ENCODE measurements at places on chromosomes 5 and 9. TPM values are rescaled to one million over a fixed set of nuclear protein-coding genes. Genes with fewer than 3 reads are reported as not detected.

The PHF24 gene
- total RNA-seq, result not detected

The TSSK1B gene
- not detected for total RNA-seq

The EGR1 gene
- 11.5 TPM for total RNA-seq

The FAM151B gene
- total RNA-seq, result 2.9 TPM

The SOX30 gene
- not detected for total RNA-seq

The C1QTNF2 gene
- total RNA-seq, result 0.71 TPM

The HAVCR2 gene
- total RNA-seq, result not detected

The IRGM gene
- total RNA-seq, result not detected

The KIF12 gene
- total RNA-seq, result not detected

The SH2D3C gene
- total RNA-seq, result not detected

The IGIP gene
- 2.3 TPM for total RNA-seq

The FBP2 gene
- 0.29 TPM for total RNA-seq

The UGT3A1 gene
- not detected for total RNA-seq

The FAM200C gene
- total RNA-seq, result 2.6 TPM

The SPINK6 gene
- total RNA-seq, result 1.1 TPM

The CCNJL gene
- not detected for total RNA-seq

The KIAA0825 gene
- total RNA-seq, result 2.5 TPM

The ZCCHC7 gene
- total RNA-seq, result 9.8 TPM

The GABRP gene
- total RNA-seq, result not detected

Data from myometrial cell (primary cell).